T-cell (primary cell): ENCODE measurements at places on chromosomes 1 and 21.

DNA sequence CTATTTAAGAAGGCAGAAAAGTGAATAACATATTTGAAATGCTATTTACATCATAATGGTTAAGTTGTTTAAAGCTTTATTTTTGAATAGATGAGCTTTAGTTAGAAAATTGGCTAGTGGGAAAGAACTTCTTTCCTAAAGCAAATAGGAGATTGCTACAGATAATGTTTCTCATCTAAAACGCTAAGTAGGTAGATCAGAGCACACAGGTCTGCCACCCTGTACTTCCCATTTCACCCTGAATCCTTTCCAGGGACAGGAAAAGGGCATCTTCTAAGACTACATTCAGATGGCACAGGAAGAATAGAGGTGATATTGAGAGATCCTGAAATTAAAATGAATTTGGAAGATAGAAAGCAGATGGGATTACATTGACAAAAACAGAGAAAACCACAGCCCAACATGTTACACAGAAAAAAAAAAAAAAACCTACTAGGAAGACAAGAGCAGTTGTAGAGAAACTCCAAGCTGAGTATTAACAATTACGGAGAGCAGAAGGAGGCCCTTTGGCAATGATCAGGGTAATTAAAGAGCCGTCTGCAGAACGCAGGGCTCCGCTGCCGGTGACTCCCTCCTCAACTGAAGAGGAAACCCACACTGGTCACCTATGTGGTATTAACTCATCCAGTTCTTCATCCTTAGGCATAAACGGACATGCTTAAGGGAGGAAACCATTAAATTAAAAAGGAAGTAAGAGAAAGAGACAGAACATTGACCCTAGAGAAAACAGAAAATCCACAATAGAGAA lies 53.6 kb upstream of the MAP10 start:
- DNase-seq: no peak
- no peaks in the 10 kb centered on the region for H3K36me3 ChIP-seq
- H3K27ac ChIP-seq: no peak overlapping the region
- H3K4me1 ChIP-seq: no peaks in the 10 kb centered on the region
- H3K27me3 ChIP-seq: no peaks in the 10 kb centered on the region

DNA sequence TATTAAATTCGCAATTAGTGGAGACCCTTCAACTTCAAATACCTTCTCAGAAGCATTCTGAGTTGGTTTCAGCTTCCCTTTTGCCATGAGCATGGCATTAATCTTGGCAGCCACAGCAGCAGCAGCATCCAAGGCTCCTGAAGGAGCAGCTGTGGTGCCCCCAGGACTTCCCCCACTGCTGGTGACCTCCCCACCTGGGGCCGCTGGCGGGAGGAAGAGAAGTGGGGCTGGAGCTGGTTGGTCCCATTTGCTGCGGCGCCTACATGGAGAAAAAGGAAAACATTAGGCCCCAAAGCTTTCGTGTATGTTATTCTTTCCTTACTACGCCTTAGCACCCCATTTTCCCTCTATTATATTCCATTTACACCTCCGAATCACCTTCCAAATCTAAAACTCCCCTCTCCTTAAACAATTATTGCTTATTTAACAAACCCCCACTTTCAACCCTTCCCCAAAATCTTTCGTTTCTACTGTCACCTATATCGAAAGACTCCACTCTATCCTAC lies 569 bp downstream of the KHDC4 start:
- peak overlapping the region; percentile 77 for H3K27ac ChIP-seq
- H3K36me3 ChIP-seq: peaks cover 43% of the 10 kb centered on the region
- DNase-seq: no peak
- no peaks in the 10 kb centered on the region for H3K27me3 ChIP-seq
- H3K4me3 ChIP-seq: peak overlapping the region; percentile 66

- no peak overlapping the region for H3K4me3 ChIP-seq
- no peak overlapping the region for H3K27ac ChIP-seq
- no peak for DNase-seq
Observed at GRCh38 chr21:42848932-42849758, 30.2 kb downstream of the WDR4 start.

DNA sequence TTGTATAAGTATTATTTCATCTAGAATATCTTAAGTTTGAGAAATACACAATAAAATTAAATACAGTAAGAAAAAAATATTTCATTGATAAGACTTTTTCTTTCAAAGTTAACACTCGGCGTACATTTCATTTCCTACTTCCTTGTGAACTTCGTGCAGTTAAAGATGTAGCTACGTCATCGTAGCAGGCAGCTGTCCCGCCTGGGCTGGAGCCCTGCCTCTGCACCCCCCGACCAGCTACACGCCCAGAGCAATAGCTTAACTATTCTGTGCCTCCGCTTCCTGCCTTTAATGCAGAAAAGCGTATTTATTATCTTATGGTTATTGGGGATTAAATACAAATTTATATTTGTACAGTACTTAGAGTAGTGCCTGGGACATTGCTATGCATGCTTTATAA lies 53.5 kb downstream of the CLSTN1 start:
- DNase-seq: no peak
- H3K27me3 ChIP-seq: no peaks in the 10 kb centered on the region
- H3K36me3 ChIP-seq: no peaks in the 10 kb centered on the region
- no peak overlapping the region for H3K4me3 ChIP-seq

- DNase-seq: no peak
- H3K4me3 ChIP-seq: no peak overlapping the region
- H3K27ac ChIP-seq: no peak overlapping the region
- H3K36me3 ChIP-seq: no peaks in the 10 kb centered on the region
Observed at GRCh38 chr1:186082235-186082937, 292.7 kb downstream of the TPR start.

DNA sequence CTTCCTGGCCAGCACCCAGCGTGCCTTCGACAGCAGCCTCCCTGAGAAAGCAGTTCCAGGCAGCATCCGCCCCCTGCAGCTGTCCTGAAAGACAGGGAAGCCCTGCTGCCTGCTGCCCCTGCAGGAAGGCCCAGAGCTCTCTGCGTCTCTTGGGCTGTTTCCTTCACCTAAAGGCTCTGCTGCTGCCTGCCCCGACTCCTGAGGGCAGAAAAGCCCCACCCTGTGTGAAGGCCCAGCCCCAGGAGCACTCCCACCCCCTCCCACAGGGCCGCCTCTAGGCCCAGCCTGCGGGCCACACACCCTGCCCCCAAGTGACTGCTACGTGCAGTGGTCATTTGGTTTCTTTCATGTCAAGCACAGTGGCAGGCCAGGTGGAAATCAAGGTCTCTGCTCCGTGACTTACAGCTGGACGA lies 12.4 kb downstream of the RIPK4 start:
- H3K27me3 ChIP-seq: peaks cover 28% of the 10 kb centered on the region
- DNase-seq: no peak
- H3K4me3 ChIP-seq: no peak overlapping the region
- H3K4me1 ChIP-seq: no peaks in the 10 kb centered on the region
- no peaks in the 10 kb centered on the region for H3K36me3 ChIP-seq
